Coronary artery (tissue), 2 donors: ENCODE measurements at places on chromosomes 7 and 10.
A peak's percentile ranks its signal among the peaks of the same experiment; 100 is the strongest.

- no peak for DNase-seq
These were observed 127.1 kb downstream of the CLEC2L start for GRCh38 chr7:139650429-139651100.

DNA sequence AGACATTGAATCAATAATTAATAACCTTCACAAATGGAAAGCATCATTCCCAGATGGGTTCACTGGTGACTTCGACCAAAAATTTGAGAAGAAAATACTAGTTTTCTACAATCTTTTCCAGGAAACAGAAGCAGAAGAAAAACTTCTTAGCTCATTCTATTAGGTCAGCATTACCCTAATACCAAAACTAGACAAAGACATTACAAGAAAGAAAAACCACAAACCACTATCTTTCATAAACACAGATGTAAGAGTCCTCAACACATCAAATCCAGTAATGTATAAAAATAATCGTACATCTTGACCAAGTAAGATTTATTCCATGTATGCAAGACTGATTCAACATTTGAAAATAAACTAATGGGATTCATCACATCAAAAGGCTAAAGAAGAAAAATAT lies 64.0 kb upstream of the CDK1 start:
- DNase-seq = no peak

DNA sequence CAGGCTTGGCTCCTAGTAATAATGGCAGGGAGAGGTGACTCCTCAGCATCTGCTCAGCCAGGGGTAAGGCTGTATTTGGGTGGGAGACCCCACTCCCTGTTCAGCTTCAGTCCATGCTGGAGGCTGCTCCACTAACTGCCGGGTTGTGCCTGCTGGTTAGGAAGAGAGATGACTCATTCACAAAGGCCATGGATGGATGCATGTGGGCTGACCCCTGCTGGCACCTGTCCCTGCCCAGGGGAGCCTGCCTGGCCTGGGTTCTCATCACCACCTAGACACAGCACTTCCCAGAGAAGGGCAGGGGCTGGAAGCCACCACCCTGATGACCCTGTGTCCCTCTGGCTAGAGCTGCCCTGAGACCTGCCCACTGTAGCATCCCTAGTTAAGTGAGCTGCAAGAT lies 59.0 kb downstream of the VSTM4 start:
- DNase-seq = no peak

DNA sequence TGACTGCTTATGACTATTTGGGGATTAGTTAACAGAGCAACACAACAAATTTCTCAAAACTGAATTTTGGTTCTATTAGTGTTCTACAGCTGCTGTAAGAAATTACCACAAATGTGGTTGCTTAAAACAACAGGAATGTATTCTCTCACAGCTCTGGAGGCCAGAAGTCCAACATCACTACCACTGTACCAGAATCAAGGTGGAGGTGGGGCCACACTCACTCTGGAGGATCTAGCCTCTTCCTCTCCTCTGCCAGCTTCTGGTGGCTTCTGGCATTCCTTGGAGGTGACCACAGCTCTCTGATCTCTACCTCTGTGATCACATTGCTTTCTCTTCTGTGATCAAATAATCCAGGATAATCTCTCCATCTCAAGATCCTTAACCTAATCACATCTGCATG lies 194.7 kb upstream of the BMPER start:
- no peak for DNase-seq

- DNase-seq = no peak
These were observed 78.7 kb downstream of the BEND7 start for GRCh38 chr10:13450069-13450468.

GRCh38 chr7:131235489-131236317 lies 92.0 kb upstream of the MKLN1 start:
- DNase-seq = no peak

GRCh38 chr7:5594616-5595544 lies 171.2 kb upstream of the TNRC18 start:
- no peak for DNase-seq

DNA sequence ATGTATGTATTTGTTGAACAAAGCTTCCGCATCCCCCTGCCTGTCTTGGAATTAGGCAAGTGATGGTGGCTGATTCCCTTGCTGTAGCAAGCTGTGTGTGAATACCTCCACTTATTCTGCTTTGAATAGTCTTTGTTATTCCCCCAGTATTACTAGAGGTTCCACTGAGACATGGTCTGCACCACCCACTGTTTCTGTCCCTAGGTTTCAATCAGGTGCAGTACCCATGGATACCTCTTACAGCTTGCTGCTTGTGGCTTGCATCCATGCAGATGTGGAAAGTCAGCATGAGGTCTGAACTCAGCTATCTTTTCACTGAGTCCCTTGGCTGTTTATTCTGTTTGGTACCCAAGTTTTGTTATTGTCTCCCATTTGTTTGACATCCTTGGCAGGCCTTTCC lies 447.4 kb downstream of the GRM8 start:
- DNase-seq = no peak

- DNase-seq = no peak
These were observed 77.1 kb downstream of the MPLKIP start for GRCh38 chr7:40057292-40057691.

DNA sequence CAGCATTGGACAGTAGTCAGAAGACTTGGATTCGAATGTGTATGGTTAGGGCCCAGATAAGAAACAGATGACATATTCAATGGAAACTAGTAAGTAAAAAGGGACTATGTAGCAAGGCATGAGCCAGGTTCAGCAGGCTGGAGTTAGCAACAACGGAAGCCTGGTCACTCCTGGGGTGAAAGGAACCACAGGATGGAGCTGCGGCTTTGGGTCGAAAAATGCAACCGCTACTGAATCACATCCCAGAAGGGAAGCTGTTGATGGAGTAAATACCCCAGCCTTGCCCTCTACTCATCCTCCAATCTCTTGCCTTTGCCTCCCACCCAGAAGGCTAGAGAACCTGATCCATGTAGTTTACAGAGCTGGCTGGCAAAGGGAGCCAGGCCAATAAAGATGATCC lies 37.5 kb upstream of the EGR2 start:
- no peak for DNase-seq

DNA sequence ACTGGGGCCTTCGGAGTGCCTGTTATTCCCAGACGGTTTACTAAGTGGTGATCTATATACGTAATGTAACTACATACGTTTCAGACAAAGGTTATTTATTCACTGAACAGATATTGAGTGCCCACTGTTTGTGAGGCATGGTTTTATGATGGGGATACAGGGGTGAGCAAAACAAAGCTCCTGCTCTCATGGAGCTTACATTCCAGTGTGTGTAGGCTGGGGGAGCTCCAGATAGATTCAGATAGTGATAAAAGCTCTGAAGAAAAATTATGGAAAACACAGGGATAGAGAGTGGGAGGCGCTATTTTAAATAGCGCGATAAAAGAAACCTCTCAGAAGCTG lies 466 bp upstream of the DNAJB12 start:
- DNase-seq = no peak

DNA sequence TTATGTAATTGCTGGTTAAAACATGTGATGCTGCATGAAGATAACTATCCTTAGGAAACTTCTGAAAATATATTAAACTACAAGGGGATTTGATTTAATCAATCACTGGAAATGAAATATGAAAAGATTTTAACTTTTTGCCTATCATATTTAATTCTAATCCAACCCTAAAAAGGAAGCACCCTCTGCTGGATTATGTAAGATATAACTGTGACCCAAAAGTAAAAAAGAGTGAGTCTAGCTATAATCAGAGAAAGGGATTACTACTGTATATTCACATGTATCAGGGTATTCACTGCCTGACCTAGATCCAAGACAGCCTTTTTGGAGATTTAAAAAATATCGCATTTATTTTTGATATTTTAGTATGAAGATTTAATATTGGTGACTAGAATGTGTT lies 295.5 kb downstream of the MDFIC start:
- no peak for DNase-seq

- DNase-seq = no peak
These were observed 42.5 kb upstream of the KMT2E start for GRCh38 chr7:104971290-104972071.

GRCh38 chr7:155467846-155468784 lies 10.2 kb downstream of the EN2 start:
- DNase-seq = no peak

- DNase-seq = no peak
These were observed 203.5 kb downstream of the CTNNA3 start for GRCh38 chr10:67492317-67493019.

DNA sequence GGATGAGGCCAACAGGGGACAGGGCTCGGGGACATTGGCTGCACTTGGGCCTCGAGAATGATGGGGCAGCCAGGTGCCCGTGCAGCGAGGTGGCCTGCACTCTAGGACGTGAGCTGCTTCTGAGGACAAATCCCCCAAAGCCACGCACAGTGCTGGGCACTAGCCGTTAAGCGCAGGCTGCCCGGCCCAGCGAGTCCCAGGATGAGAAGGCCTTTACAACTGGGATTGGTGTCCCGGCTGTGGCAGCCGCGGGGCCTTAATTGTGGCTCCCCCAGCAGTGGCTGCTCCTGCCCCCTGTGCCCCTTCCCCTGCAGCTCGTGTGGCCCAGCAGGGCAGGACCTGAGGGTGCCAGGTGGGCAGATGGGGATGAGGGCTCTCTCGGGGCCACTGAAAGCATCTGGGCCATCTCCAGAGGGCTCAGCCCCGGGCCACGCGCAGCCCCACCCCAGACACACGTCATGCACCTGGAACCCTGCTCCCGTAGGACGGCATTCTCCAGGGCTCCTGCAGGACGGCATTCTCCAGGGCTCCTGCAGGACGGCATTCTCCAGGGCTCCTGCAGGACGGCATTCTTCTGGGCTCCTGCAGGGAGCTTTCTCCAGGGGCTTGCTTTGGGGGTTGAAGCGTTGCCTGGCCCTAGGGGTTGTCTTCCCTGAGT lies 6.6 kb downstream of the PWWP2B start:
- no peak for DNase-seq

DNA sequence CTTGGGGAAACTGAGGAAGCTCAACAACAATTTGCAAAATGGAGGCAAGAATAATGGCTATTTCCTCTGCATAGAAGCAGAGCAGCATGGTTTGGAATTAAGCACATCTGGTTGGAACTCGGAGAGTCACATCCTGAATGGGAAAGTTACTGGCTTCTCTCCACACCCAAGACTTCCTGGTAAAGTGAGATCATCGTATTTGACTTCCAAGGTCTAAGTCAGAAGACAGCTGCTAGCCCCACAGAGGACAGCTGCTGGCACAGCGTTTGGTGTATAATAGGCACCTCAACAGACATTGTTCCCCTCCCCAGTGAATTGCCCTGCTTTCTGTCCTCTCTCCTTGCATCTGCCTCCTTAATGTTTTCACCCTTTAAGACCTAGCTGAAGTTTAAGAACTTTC lies 37.0 kb upstream of the NRF1 start:
- DNase-seq = no peak

- peak; percentile 21 for DNase-seq
These were observed 114.1 kb upstream of the PDLIM1 start for GRCh38 chr10:95404864-95405263.

GRCh38 chr10:92690211-92690914 lies 608 bp downstream of the HHEX start:
- DNase-seq = no peak

GRCh38 chr10:27388761-27389399 lies 115.2 kb upstream of the RAB18 start:
- no peak for DNase-seq

- no peak for DNase-seq
These were observed 114.2 kb downstream of the TES start for GRCh38 chr7:116324582-116324981.

DNA sequence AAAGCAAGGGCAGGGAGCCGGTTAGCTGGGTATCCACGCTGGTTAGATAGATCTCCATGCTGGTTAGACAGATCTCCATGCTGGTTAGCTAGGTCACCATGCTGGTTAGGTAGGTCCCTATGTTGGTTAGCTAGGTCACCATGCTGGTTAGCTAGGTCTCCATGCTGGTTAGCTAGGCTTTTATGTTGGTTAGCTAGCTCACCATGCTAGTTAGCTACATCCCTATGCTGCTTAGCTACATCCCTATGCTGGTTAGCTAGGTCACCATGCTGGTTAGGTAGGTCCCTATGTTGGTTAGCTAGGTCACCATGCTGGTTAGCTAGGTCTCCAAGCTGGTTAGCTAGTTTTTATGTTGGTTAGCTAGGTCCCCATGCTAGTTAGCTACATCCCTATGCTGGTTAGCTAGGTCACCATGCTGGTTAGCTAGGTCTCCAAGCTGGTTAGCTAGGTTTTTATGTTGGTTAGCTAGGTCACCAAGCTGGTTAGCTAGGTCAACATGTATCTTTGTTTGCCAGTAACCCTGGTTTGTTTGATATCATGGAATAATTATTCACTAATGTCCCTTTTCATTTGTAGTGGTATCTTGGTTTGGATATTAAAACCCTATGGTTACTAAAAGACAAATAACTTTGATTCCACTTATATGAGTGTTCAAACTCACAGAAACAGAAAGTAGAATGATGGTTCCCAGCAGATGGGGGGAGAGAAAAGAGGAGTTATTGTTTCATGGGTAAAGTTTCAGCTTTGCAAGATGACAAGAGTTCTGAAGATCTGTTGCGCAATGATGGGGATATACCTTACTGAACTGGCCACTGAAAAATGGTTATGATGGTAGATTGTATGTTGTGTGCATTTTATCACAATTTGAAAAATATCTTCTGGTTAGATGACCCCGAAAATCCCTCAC lies 136.2 kb downstream of the PRPF18 start:
- no peak for DNase-seq

GRCh38 chr7:44469461-44470134 lies 20.9 kb downstream of the NUDCD3 start:
- no peak for DNase-seq

DNA sequence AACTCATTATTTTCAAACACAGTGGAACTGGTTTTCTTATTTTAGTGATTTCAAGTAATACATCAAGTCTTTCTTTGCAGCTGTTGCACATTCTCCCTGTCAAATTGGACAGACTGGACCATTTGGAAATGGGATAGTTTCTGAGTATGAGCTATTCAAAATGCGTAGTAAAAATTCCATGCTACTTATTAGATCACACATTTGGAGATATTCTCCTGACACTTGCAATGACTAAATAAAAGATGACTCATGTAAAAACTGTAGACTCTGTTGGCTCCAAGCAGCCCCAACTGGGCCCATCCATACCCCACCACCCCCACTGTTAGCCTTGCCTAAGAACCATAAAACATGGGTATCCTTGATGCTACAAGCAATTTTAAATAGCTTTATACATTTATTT lies 25.9 kb upstream of the BICC1 start:
- DNase-seq = no peak

DNA sequence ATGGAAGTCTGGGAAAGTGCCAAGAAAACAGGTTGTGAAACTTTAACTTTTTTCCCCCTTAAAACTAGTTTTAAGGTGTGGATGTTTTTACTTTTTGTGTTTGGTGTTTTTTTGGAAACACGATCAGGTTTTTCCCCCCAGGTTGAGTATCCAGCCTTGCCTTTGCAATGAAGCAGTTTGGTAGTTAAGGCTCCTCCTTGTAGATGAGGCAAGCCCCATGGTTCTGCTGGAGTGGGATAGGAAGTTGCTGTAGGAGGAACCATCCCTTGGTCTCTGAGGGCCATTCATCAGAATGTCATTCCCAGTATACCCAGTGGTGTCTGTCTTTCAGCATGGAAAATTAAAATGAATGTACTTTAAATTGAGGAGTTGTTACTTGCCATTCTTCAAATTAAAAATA lies 2.7 kb downstream of the CUL1 start:
- DNase-seq = no peak

GRCh38 chr10:106987362-106987761 lies 177.1 kb downstream of the SORCS1 start:
- no peak for DNase-seq
